ENCODE measurements at places on chromosomes 12 and 14.
A peak's percentile ranks its signal among the peaks of the same experiment; 100 is the strongest.

- no peak for DNase-seq
Observed at GRCh38 chr12:97645726-97646125, 183.1 kb downstream of the RMST start.

GRCh38 chr14:105076296-105076804 lies 11.1 kb upstream of the GPR132 start:
- no peak for DNase-seq

- DNase-seq, result no peak
Observed at GRCh38 chr14:48890333-48890732, 695.8 kb downstream of the RPS29 start.

DNA sequence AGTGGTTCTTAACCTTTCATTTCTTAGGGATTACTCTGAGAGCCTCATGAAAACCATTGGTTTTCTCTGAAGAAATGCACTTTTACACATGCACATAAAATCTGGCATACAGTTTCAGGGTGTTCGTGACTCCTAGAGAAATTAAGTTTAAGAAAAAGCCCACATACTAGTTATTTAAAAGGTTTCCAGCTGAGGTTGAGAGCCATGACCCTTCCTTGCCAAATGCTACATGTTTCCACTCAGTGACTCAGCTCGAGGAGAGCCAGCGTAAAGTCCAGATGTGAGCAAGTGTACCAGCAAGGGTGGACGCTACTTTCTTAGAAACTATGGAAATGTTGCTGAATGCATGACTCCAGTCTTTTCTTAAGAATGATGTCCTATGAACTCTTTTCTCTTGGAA lies 42.7 kb upstream of the FLRT2 start:
- DNase-seq, result no peak

DNA sequence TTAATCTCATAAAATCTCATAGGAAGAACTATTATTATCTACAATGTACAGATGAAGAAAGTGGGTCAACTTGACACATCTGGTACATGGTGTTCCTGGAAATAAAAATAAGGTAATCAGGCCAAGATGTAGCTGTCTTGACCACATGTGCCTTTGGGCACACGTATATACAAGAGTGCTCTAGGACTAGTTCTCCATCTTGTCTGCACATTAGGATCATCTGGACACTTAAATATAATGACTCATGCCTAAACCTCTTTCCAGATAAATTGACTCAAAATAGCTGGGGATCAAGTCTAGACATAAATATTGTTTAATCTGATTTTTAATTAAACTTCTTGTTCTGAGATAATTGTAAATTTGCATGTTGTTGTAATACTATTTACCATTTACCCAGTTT lies 182.6 kb downstream of the CNTN1 start:
- no peak for DNase-seq

GRCh38 chr12:49946086-49946485 lies 4.5 kb upstream of the AQP2 start:
- no peak for DNase-seq

- no peak for DNase-seq
Observed at GRCh38 chr12:62848418-62848817, 86.5 kb downstream of the PPM1H start.

- DNase-seq, result peak; percentile 39
Observed at GRCh38 chr12:64824500-64825142, at the start of gene TBC1D30. TSS of gene TBC1D30 (plus strand) at chr12:64824647. CDS start at chr12:64824880, 233 bp downstream.

DNA sequence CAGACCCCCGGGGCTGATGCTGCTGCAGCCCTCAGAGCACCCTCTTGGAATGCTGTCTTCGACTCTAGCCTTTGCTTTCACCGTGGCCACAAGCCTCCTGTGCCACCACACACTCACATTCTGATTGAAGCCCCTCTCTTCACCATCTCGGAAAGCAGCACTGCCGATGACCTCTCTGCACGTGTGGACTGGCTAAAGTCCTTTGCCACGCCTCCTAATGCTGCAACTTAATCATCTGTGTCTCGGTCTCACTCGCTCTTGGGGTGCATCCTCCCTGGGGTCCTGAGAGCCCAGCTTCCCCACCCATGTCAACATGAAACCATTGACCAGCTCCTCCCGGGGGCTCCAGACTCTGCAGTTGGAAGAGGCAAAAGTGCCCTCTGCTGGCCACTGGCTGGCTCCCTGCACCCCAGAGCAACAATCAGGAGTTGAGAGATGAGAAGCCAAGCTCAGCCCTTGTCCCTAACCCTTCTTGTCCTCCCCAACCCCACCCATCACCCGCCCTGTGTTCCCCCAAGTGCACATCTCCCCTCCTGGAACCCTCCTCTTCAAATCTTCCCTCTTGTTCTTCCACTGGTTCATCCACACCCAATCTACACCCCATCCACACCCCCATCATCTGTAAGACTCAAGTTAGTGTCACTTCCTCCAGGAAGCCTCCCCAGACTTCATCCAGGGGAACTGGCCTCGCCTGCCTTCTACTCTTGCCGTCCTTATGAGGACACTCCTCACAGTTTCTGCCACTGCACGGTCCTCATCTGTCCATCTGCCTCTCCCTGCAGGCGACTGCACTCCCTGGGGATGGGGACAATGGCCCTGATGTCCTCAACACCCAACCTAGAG lies 23.6 kb upstream of the FAM181A start:
- DNase-seq, result no peak

GRCh38 chr14:70665448-70666360 lies 24.0 kb downstream of the TTC9 start:
- DNase-seq, result no peak

- DNase-seq, result no peak
Observed at GRCh38 chr12:76872415-76872814, 6.4 kb downstream of the CSRP2 start.

DNA sequence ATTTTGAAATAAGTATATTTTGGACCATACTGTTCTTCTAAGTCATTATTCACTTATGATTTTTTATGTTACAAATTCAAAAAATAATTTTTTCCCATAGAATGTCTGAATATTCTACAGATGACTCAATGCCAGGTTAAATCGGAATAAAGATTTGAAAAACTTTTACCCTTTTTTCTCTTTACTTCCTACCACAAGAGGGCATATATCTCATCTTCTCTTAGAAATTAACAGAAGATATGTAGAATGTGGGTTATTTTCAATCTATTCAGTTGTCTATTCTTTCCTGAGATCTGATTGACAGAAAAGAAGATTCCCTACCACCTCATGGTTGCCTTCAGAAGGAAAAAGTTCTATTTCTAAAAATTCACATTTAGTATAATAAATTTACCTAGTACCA lies 53.0 kb upstream of the KITLG start:
- DNase-seq, result no peak

- DNase-seq, result no peak
Observed at GRCh38 chr12:69897744-69898143, 72.7 kb downstream of the MYRFL start.

DNA sequence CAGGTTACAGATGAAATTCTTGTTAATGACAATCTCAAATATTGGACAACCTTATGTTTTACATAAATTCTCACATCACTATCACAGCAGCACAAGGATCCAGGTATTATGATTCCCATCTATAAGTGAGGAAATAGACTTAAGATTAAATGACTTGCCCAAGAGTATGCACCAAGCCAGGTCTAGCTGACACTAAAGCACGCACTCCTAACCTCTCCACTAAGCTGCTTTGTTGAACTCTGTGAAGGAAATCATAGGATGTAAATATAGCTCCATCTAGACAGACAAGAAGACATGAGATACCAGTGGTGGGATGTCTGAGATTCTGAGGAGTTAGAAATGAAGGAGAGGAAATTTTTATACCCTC lies 87.9 kb downstream of the PHLDA1 start:
- DNase-seq, result no peak

- peak; percentile 68 for DNase-seq
Observed at GRCh38 chr12:124771462-124772288, 92.0 kb downstream of the SCARB1 start.

GRCh38 chr12:41936333-41936732 lies 208.3 kb downstream of the GXYLT1 start:
- no peak for DNase-seq

- no peak for DNase-seq
Observed at GRCh38 chr12:1914114-1914911, 4.1 kb downstream of the CACNA2D4 start.

DNA sequence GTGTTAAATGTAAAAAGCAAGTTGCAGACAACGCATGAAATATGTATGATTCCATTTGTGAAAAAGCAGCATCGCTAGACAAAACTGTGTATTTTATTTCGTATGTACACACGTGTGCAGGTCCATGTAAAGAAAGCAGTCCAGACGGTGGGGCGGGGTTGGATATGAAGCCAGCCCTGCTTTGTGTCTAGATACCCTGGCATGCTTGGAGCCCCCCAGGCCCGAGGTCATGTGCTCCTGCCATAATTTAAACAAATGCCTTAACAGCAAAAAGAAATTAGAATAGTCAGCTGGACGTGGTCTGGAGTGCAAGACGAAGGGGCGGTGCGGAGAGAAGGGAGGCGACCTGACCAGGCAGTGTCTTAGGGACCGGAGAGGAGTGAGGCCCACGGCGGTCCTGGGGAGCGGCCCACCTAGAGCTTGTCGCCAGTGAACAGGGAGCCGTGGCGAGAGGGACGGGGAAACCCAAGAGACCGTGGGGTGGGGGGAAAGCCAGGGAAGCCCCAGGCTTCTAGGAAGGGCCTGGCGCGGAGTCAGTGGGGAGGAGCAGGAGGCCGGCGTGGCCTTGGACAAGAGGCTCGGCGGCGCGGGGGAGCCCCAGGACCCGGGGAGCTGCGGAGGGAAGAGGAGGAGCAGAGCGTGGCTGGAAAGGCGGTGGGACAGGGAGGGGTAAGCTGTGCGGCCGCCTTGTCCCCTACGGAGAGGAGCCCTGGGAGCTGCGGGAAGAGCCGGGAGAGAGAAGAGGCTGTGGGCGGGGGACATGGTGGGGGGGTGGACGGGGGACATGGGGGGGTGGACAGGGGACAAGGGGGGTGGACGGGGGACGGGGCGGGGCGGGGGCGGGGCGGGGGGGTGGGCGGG lies 118.5 kb upstream of the C14orf180 start:
- DNase-seq, result no peak

- no peak for DNase-seq
Observed at GRCh38 chr12:113936460-113936859, 29.7 kb downstream of the RBM19 start.

DNA sequence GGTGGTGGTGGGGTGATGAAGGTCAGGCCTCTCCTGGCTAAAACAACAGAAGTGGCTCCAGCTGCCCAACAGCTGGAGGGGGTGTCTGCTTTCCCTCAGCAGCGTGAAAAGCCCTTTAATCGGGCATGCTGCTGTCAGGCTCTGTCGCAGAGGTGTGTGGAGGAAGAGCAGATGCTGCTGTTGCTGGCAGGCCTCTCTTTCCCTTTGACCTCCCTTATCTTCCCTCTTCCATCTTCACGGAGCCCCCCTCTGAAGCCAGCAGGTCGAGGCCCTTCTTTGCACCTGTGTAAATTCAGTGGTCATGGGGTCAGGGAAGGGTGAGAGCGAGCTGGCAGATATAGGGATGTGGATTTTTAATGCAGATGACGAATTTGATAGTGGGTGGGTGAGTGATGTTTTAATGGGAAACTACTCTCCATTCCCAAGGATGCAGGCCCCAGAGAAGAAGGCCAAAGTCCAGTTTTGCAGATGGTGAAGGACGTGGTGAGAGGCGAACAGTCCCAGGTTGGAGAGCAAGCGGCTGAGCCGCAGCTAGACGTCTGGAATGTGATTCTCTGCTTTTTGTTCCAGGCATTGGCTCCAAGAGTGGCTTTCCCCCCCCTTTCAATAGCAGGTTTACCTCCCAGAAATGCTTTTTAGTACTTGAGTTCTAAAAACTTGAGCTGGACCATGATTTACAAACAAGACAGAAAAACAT lies 64.0 kb downstream of the SMOC1 start:
- no peak for DNase-seq

DNA sequence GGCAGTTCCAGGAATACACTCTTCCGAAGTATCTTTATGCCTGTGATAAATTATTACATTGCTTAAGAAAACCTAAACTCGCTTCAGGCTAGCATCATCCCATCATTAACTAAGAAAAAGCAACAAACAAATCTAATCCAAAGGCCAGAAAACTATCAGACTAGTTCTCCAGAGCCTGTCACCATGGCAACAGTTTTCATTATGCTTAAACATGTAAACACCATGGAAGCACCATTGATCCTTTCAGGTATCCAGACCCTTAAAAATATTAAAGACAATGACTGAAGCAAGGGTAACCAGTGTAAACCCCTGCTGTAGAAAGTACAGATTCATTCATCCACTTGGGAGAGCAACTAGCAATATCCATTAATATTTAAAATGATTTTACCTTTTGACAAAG lies 9.8 kb downstream of the DAD1 start:
- DNase-seq, result no peak

DNA sequence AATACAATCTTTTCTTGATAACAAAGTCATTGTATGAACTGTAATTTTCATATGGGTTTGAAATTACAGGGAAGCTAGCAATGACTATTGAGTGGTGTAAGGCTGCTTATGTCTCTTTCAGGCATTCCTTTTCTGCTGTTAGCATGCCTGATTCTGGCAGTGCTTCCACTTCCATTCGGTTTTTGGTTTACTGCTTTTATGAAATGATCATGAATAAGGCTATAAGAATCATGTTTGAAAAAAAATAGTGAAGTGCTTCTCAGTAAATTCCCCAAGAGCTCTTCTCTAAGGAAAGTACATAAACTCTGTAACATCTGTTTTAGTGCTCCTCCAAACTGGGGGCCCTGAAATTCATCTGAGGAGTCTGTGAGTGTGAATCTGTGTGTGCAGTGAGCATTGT lies 434.0 kb upstream of the RGS6 start:
- no peak for DNase-seq

DNA sequence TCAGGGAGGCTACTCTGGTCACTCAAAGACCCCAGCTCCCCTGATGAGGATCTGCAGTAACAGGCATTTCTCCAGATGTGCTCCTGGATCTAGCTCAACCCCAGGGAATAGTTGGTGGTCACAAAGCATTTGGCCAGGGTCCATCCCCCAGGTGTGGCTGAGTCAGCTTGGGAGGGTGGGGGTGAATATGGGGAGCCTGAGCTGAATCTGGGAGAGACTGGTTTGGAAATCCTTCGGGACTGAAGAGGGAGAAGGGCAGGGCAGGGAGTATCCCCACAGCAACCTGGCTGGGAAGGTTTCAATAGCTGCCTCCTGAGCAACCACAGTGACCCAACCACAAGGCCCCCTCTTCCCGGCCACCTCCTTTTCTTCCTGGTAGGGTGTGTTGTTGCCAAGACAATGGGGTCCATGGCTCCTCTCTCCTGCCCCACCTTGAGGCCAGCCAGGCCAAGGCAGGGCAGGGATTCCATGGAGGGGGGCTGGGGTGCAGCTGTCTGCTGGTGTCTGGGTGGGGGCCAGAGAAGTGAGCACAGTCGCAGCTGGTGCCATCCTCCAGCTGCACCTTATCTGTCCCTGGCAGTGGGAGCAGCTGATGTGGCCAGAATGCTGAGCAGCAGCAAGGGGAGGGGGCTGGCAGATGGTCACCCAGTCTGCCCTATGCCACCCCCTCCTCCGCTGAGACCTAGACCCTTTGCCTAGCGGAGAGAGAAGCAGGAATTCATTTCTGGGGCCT lies 5.5 kb downstream of the ASIC1 start:
- DNase-seq, result no peak

- no peak for DNase-seq
Observed at GRCh38 chr14:31677630-31678029, 116.4 kb downstream of the NUBPL start.

DNA sequence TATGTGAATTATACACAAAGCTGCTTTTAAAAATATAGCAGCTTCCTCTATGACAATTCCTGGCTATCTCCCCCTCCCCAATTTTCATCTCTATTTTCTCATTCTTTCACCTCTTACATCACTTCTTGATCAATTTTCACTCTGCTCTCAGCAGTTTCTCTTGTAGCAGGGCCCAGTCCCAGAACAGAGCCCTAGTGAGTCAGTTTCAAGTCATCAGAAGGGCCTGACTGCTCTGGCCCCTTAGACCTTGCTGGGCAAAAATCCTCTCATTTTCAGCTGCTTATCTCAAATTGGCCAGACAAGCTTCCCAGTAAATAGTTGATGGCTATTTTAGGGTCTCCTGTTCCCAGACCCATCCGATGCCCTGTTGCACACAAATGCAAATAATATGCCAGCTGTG lies 101.4 kb downstream of the TTC7B start:
- DNase-seq, result no peak

Data from stimulated activated CD4-positive, alpha-beta T cell treated with anti-CD3 and anti-CD28 coated beads, Interleukin-2, amount 100 ng/mL, for 4 hours (primary cell).